ENCODE measurements at places on chromosomes 7 and 10. TPM values are rescaled to one million over a fixed set of nuclear protein-coding genes. Genes with fewer than 3 reads are reported as not detected.

- peak overlapping the region; percentile 56 for H3K4me3 ChIP-seq
- H3K36me3 ChIP-seq = peaks cover 77% of the 10 kb centered on the region
- H3K27ac ChIP-seq = peak overlapping the region; percentile 85
- no peak for DNase-seq
These were observed 187.6 kb upstream of the KLF14 start for GRCh38 chr7:130921391-130922180.

DNA sequence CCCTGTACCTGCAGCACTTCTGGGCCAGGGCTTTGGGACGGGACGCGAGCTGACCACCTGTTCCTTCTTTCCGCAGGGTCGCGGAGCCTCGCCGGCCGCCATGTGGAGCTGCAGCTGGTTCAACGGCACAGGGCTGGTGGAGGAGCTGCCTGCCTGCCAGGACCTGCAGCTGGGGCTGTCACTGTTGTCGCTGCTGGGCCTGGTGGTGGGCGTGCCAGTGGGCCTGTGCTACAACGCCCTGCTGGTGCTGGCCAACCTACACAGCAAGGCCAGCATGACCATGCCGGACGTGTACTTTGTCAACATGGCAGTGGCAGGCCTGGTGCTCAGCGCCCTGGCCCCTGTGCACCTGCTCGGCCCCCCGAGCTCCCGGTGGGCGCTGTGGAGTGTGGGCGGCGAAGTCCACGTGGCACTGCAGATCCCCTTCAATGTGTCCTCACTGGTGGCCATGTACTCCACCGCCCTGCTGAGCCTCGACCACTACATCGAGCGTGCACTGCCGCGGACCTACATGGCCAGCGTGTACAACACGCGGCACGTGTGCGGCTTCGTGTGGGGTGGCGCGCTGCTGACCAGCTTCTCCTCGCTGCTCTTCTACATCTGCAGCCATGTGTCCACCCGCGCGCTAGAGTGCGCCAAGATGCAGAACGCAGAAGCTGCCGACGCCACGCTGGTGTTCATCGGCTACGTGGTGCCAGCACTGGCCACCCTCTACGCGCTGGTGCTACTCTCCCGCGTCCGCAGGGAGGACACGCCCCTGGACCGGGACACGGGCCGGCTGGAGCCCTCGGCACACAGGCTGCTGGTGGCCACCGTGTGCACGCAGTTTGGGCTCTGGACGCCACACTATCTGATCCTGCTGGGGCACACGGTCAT lies 13.3 kb downstream of the GPR146 start:
- peaks cover 11% of the 10 kb centered on the region for H3K36me3 ChIP-seq
- H3K4me3 ChIP-seq = no peak overlapping the region
- H3K27me3 ChIP-seq = no peaks in the 10 kb centered on the region

DNA sequence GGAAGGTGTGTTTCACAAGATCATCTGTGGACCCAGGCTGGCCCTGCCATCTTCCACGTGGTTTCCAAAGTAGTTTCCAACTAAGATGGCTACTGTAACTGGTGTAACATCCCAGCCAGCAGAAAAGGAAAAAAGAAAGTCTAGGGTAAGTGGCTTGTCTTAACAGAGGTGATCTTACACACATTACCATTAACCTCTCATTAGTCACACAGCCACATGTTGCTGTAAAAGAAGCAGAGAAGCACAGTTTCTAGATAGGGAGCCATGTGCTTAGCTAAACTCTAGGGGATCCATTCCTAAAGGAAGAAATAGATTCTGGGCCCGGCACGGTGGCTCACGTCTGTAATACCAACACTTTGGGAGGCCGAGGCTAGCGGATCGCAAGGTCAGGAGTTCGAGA lies 54.3 kb downstream of the ZNF438 start:
- H3K27me3 ChIP-seq = no peaks in the 10 kb centered on the region
- no peak for DNase-seq
- peak overlapping the region; percentile 14 for H3K4me3 ChIP-seq

- H3K27ac ChIP-seq = no peak overlapping the region
- no peak overlapping the region for H3K4me3 ChIP-seq
- H3K36me3 ChIP-seq = no peaks in the 10 kb centered on the region
- peaks cover 11% of the 10 kb centered on the region for H3K27me3 ChIP-seq
These were observed 40.0 kb upstream of the PAPSS2 start for GRCh38 chr10:87619705-87620104.

- H3K36me3 ChIP-seq = no peaks in the 10 kb centered on the region
- no peak overlapping the region for H3K27ac ChIP-seq
- DNase-seq = no peak
- H3K27me3 ChIP-seq = no peaks in the 10 kb centered on the region
- H3K4me3 ChIP-seq = no peak overlapping the region
These were observed 36.0 kb upstream of the OTUD1 start for GRCh38 chr10:23402856-23403255.

GRCh38 chr10:101902032-101902819 lies 58.6 kb upstream of the KCNIP2 start:
- H3K27ac ChIP-seq = no peak overlapping the region
- DNase-seq = no peak
- no peak overlapping the region for H3K4me3 ChIP-seq
- H3K36me3 ChIP-seq = no peaks in the 10 kb centered on the region

DNA sequence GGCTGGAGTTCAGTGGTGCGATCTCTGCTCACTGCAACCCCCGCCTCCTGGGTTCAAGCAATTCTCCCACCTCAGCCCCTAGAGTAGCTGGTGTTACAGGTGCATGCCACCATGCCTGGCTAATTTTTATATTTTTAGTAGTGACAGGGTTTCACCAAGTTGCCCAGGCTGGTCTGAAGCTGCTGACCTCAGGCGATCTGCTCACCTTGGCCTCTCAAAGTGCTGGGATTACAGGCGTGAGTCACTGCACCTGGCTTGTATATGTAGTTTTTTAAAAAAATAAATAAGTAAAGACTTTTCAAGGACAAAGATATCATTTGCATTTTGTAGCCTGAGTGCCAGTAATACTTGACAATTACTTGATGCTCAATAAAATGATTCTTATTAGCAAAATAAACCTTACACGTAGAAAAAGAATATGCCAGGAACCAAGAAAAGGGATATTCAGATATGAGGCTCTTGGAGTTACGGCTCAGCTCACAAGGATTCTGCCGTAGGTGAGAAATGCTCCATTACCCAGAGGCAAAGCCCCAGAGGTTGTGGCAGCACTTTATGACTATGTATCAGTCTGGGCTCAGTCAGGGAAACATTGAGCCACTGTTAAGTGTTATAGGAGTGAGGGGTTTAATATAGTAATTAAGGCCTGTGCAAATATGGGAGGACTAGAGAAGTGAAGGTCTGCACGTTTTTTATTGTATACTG lies 98.5 kb downstream of the TPST1 start:
- peaks cover 24% of the 10 kb centered on the region for H3K4me1 ChIP-seq
- H3K27me3 ChIP-seq = no peaks in the 10 kb centered on the region
- DNase-seq = no peak
- H3K27ac ChIP-seq = no peak overlapping the region
- no peak overlapping the region for H3K4me3 ChIP-seq
- no peaks in the 10 kb centered on the region for H3K36me3 ChIP-seq

- no peak overlapping the region for H3K27ac ChIP-seq
- H3K4me1 ChIP-seq = peaks cover 6% of the 10 kb centered on the region
- DNase-seq = no peak
- no peaks in the 10 kb centered on the region for H3K27me3 ChIP-seq
- no peaks in the 10 kb centered on the region for H3K36me3 ChIP-seq
- H3K4me3 ChIP-seq = no peak overlapping the region
These were observed 145.4 kb downstream of the CUBN start for GRCh38 chr10:16984242-16984641.

GRCh38 chr10:29692121-29692539 lies 57.4 kb upstream of the SVIL start:
- H3K4me3 ChIP-seq = peak overlapping the region; percentile 39
- peaks cover 49% of the 10 kb centered on the region for H3K4me1 ChIP-seq
- no peak for DNase-seq
- H3K27ac ChIP-seq = peak overlapping the region; percentile 79
- no peaks in the 10 kb centered on the region for H3K27me3 ChIP-seq

DNA sequence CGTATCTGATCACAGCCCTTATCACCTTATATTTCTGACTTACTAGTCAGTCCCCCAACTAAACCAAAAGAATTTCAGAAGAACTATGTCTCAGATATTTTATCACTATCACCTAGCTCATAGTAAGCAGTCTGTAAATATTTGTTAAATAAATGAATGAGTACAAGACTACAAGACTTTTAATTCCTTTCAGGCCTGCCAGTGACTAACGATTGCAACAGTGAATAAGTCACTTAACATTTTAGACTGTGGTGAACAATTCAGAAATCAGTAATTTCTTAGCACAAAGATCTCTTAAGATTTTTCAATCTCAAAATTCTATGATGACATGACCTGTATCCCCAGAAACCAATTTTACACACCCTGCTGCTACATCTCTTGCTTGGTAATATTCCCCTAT lies 162.2 kb downstream of the IMMP2L start:
- no peaks in the 10 kb centered on the region for H3K36me3 ChIP-seq
- H3K4me1 ChIP-seq = no peaks in the 10 kb centered on the region
- no peak for DNase-seq
- no peak overlapping the region for H3K4me3 ChIP-seq
- no peaks in the 10 kb centered on the region for H3K27me3 ChIP-seq

- H3K27ac ChIP-seq = no peak overlapping the region
- no peaks in the 10 kb centered on the region for H3K36me3 ChIP-seq
- no peaks in the 10 kb centered on the region for H3K4me1 ChIP-seq
- peaks cover 33% of the 10 kb centered on the region for H3K27me3 ChIP-seq
- DNase-seq = no peak
These were observed 94.7 kb upstream of the FERD3L start for GRCh38 chr7:19239951-19240350.

GRCh38 chr10:59873896-59874295 lies 32.5 kb downstream of the CCDC6 start:
- H3K27ac ChIP-seq = no peak overlapping the region
- H3K36me3 ChIP-seq = peaks cover 6% of the 10 kb centered on the region
- no peak for DNase-seq

- no peak overlapping the region for H3K27ac ChIP-seq
- no peaks in the 10 kb centered on the region for H3K36me3 ChIP-seq
- DNase-seq = no peak
- H3K4me3 ChIP-seq = no peak overlapping the region
These were observed 63.6 kb downstream of the PKD1L1 start for GRCh38 chr7:47884675-47885074.

GRCh38 chr7:30735631-30736030 lies 16.3 kb upstream of the INMT start:
- no peaks in the 10 kb centered on the region for H3K36me3 ChIP-seq
- H3K27ac ChIP-seq = no peak overlapping the region
- H3K27me3 ChIP-seq = peaks cover 84% of the 10 kb centered on the region
- DNase-seq = no peak

The CUX1 gene
- 59.8 TPM for total RNA-seq

The MNX1 gene
- 30.3 TPM for total RNA-seq

The JAKMIP3 gene
- 0.05 TPM for total RNA-seq

The FHIP2A gene
- 10.9 TPM for total RNA-seq

The ZNF735 gene
- not detected for total RNA-seq

The FOXI2 gene
- total RNA-seq = not detected

The PRR15 gene
- 76.1 TPM for total RNA-seq

Data from Calu3 (cell line).